ENCODE measurements at places on chromosomes 3 and 15.

DNA sequence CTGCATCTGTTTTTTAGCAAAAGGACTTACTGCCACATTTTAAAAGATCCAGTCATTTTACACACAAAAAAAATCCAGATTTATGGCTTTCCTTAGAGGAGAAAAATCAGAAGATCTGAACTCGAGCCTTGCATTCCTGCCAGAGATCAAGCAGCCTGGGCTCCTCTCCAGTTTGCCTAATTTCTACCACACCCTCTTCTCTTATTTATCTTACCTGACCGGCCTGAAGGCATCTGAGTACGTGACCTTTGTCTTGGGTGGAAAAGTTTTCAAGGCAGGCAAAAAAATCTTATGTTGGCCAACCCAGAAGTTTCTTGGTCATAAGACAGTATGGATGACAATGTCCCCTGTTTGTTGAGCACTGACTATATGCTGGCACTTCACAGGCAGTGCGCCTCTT, 60.3 kb downstream of the CHRD start:
- DNase-seq, result no peak

DNA sequence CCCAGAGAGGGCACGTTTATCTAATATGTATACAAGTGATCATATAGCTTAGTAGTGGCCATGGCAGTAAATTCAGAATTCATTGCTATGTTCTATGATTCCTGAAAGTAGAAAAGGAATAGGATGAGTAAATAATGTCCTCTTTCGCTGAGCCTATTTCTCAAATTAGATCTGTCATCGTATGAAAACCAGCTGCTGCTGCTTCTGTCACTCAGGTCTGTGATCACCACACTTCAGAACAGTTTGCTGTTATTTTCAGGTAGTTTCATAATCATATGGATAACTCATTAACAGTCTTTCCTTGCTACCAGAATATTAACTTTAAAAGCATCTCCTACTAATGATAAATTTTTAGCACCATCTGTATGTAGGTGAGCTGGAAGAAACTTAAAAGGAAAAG, 289.1 kb upstream of the AZI2 start:
- DNase-seq, result no peak

DNA sequence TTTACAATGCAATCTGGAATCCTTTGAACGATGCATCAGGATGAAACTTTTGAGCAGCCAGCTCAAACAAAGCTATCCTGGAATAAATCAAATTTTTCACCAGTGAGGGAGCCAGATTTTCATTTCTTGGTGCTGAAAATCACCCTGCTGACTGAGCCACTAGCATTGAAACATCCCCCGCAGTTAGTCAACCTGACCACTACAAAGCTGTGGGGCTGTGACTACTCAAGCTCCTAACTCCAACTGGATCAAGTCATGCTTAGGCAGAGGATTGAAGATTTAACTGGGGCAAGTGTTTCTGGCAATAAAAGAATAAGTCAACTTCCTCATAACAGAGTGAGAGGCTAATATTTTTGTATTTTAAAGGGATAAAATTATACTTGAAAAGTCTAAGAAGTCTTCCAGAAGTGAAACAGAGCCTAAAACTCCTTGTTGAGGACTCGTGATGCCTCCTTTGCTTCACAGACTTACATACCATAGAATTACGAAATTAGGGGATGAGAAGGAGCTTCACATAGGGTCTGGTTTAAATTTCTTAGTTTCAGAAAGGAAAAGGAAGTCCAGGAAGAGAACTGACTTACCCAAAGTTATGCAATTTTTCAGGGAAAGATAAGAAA, 177.8 kb downstream of the SERPINI1 start:
- peak; percentile 44 for DNase-seq

DNA sequence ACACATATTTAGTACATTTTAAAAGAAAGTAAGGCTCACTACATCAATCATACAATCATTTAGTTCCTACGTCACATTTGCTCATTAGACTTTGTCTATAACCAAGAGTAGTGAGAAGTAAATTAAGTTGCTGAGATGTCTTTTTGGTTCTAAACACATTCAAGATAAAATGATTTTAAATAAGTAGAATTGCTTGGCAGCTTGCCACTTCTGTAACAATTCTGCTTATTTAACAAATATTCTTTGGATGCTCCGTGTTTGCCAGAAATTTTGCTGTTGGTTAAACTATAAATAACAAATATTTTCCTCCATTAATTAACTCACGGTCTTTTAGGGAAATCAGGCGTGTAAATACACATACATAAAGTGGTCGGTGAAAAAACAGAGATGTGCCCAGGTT, 18.3 kb downstream of the SUCNR1 start:
- no peak for DNase-seq

GRCh38 chr3:160709477-160710182, 32.7 kb downstream of the ARL14 start:
- DNase-seq, result no peak

DNA sequence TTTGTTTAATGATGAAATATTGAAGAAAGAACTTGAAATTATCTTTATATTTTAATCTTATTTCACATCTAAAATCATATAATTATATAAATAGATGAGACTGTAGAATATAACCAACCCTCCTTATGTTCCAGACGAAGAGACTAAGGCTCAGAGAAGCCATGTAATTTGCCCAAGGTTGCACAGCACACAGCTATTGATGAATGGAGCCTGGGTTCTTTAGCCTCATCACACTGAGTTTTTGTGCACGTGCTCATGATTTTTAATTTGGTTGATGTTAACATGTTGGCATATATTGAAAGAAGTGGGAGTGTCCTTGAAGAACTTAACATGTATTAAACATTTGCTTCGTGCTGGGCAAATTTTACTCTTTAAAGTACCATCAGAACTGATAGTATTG, 151.6 kb downstream of the FNDC3B start:
- no peak for DNase-seq

GRCh38 chr15:58321034-58321433, 110.8 kb upstream of the LIPC start:
- DNase-seq, result no peak

DNA sequence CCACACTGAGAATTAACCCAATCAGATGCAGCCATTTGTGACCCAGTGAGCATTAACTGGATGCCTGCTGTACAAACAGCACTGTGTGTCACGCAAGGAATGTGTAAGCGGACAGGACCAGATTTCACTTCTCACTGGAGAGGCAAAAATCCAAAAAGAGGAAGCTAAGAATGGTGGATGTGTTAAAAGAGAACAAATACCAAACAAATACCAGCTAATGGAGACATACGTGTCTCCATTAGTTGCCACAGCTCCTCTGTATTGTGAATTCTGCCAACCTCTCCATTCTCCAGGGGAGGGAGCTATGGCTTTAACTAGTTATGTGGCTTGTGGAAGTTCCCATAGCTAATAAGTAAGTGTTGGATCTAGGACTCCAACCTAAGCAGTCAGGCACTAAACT, 2.6 kb downstream of the LTF start:
- DNase-seq, result peak; percentile 56
